ENCODE measurements at places on chromosomes 3 and 15.

- peak; percentile 9 for DNase-seq
Measured at GRCh38 chr3:100029689-100030088, 84.6 kb downstream of the FILIP1L start.

- no peak for DNase-seq
Measured at GRCh38 chr15:69751566-69751965, 298.9 kb downstream of the RPLP1 start.

DNA sequence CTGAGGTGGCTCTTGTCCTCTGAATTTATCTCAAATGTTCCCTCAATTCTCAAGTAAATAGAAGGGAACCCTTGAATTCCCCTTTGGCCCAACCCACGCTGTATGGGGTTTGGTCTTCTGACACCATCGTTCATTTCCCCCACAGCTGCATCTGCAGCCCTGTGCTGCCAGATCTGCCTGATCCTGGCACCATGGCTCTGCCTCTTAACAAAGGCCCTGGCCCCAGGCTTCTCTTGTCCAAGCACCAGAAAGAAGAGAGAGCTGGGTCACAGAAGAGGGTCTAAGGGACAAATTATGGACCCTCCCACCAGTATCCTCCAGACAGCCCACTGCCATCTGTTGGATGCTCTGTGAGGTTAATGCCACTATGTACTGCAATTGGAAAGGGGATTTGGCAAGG is 1.8 kb downstream of the MAP1A start:
- DNase-seq, result no peak

GRCh38 chr3:150349314-150350097 is 58.6 kb upstream of the TSC22D2 start:
- no peak for DNase-seq

- no peak for DNase-seq
Measured at GRCh38 chr3:25870452-25870851, 80.6 kb downstream of the OXSM start.

DNA sequence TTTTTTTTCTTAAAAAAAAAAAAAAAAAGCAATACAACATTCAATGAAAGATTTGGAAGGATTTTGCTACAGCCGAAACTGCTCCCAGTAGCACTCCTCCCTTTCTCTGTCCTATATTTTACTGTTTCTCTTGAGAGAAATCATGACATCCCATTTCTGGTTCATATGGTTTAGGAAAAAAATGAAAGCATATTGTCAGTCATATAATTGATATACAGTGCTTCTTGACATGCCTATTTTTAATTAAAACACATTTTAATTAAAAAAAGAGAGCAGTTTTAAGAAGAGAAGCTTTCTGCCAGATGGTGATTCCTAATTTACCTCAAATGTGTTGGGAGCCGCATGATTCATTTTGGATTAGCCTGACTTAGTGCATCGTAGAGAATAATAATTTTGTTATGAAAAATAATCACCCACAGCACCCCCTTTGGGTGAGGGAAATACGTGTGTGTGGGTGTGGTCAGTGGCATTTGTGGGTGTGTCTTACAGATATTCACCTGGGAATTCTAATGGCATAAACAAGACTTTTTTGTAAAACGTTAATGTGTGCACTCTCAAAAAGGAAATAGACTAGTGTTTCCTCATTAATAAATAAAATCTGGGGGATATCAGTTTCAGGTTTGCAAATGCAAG is 544.5 kb downstream of the MFSD1 start:
- DNase-seq, result no peak

All from GM13977 (cell line).